ENCODE measurements at places on chromosomes 4 and X.

GRCh38 chr4:71698141-71698540 lies 85.7 kb downstream of the GC start:
- no peak for ATAC-seq

GRCh38 chrX:41665686-41666085 lies 23.1 kb upstream of the GPR34 start:
- ATAC-seq, result no peak

- ATAC-seq, result no peak
Measured at GRCh38 chr4:52862639-52863161, 583 bp downstream of the RASL11B start.

GRCh38 chr4:7530932-7531639 lies 96.4 kb upstream of the PSAPL1 start:
- no peak for ATAC-seq

GRCh38 chr4:89283226-89284009 lies 24.2 kb downstream of the GPRIN3 start:
- peak; percentile 64 for ATAC-seq
